GM18507 (cell line): ENCODE measurements at places on chromosomes 5 and 9.

- peak; percentile 67 for DNase-seq
These were observed 38.3 kb downstream of the FAM78A start for GRCh38 chr9:131237931-131238401.

GRCh38 chr9:112380102-112380824, at the start of gene HSDL2:
HSDL2 (plus strand) TSS chr9:112380108; CDS start chr9:112380164, 56 bp downstream.
- no peak for DNase-seq

DNA sequence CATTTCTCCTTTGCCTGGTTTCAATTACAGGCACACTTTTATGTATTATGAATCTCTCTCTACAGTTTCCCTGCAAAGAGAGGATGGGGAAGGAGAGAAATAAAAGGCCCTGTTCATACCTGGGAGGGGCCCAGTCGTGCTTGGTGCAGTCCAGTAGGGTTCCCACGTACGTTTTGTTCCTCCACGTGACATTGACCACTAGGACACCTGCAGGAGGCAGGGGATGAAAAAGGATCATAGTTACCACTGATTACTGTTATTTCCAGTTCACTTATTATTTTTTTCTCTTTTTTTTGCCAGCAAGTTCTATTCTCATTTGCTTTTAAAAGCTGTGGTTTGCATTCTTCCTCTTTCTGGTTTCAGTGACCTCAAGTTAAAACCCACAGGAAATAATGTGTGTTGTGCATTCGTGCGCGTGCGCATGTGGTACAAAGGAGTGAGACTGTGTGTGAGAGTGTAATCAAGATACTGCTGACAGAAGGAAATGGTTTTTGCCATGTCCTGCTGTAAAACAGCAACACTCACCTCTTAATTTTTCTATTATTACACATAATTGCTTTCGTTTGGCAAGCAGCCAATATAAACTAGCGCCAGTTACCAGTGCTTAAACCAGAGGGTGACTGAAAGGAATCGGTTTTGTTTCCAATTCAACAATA, 96.8 kb downstream of the ZNF608 start:
- peak; percentile 71 for DNase-seq

- no peak for DNase-seq
These were observed 12.7 kb downstream of the EEIG1 start for GRCh38 chr9:127968042-127968441.

DNA sequence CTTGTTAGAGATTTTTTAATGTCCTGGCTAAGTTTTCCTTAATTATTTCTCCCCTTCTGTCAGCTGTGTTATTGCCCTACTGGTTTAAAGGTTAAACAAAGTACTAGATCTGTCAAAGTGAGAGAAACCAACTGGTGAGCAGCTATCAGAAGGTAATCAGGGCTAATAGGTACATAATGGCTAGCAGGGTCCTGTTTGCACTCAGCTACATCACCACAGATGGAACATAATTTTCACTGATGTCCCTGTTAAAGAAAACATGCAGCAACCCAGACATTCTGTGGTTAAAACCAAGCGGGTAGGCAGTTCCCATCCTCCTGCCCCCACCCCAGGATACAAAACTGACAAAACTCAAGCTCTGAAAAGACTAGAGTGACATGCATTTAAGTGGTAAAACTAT, 473.9 kb downstream of the NR2F1-AS1 start:
- DNase-seq, result no peak

GRCh38 chr5:14557791-14558415, 23.7 kb upstream of the OTULINL start:
- DNase-seq, result no peak

- DNase-seq, result peak; percentile 35
These were observed 725 bp downstream of the NDUFB6 start for GRCh38 chr9:32571969-32572899.

DNA sequence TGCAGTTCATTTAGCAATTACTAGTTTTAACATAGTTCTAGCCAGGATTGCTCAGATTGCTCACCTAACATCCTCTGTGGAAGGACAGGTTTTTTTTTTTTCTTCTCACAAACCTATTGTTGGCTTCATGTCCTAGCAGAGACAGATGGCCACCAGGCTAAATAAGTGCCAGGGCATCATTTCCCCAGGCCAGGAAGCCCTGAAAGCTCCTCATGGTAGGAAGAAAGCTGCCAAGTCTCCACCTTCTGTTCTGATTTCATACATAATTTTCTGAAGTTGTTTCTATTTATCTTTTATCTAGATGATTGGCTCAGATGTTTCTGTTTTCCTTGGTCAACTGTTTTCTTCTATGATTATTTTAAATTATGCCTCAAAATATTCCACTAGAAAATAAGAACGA, 31.0 kb downstream of the EFCAB9 start:
- no peak for DNase-seq

GRCh38 chr5:16819522-16820167, 116.4 kb downstream of the MYO10 start:
- no peak for DNase-seq

GRCh38 chr5:41414598-41414997, 95.8 kb downstream of the PLCXD3 start:
- DNase-seq, result no peak

DNA sequence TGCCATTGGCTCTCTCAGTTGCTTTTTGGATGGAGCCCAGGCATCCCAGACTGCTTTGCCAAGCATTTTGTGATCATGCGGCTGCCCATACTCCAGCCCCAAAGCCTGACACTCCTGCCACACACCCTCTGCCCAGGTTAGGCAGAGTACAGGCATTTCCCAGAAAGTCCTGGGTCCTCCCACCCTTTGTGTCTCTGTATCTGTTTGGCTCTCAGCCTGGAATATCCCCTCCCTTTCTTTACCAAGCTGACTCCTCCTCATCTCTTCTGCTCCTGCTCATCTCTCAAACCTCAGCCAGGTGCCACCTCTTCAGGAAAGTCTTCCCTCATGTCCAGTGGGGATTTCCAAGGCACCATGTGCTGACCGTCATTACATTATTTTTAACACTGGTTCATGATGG, 14.3 kb upstream of the SH3RF2 start:
- DNase-seq, result no peak

GRCh38 chr9:115254287-115255180, 136.6 kb upstream of the TNC start:
- no peak for DNase-seq

DNA sequence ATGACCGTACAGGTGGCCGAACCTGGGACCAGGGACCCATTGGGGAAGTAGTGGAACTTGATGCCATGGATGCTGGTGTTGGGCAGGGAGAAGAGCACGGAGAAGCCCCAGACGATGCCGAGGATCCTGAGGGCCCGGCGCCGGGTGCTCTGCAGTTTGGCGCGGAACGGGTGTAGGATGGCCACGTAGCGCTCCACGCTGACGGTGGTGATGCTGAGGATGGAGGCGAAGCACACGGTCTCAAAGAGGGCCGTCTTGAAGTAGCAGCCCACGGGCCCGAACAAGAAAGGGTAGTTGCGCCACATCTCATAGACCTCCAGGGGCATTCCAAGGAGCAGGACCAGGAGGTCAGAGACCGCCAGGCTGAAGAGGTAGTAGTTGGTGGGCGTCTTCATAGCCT, 585 bp downstream of the NMUR2 start:
- no peak for DNase-seq

- no peak for DNase-seq
These were observed 87.8 kb downstream of the ZNF618 start for GRCh38 chr9:113963696-113964494.

DNA sequence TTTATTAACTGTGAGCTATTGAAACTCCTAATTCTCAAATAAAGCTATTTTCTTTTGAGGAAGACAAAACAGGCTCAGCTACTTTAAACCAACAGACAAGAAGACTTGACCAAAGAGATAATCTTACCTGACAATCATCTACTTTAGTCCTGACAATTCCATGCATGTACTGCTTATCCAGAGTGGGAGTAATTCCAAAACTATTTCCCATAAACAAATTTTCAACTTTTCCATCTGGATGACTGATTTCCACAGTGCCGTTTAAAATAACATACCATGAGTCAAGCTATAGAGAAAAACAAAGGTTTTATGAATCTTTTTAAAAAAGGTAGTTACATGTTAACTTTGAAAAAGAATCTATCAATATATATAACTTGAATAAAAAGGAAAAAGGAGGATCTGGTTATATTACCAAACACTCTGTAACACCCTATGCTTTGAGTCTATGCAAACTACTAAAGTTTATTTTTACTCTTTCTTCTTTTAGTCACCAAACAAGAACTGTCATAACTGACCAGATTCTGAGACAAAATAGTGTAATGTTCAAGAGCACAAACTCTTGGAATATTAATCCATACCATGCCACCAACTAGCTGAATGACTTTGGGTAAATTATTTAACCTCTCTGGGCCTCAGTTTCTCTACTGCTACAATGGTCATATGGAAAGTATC, 129.7 kb downstream of the RAPGEF6 start:
- DNase-seq, result no peak

- no peak for DNase-seq
These were observed 315.9 kb upstream of the RPS23 start for GRCh38 chr5:82594097-82594496.

GRCh38 chr5:5951953-5952352, 426.4 kb downstream of the MED10 start:
- no peak for DNase-seq

DNA sequence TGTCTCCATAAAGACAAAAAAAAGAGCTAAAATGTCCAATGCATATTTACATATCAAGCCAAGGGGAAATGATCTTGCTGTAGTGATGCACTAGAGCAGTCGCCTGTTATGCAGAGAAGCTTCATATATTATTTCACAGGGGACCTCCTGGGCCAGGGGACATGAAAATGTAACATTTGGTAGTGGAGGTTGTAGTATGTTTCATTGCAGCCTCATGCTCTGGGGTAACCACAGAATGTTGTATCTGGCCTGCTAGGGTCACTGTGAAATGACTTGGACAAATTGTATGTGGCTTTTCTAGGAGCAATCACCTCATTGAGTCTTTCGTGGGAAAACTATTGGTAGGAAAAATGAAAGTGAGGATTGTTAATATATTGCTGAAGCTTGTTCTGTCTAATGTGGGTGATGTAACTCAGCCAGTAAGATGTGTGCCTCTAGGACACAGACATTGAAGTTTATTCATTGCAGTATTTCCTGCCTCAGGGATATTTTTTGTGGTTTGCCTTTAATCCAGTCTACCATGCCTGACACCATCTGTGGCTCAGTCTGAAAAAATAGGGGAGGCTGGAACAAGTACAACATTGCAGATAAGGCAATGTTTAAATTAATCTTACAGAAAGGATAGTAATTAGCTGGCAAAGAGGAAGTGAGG, 430.8 kb upstream of the TNC start:
- DNase-seq, result no peak

DNA sequence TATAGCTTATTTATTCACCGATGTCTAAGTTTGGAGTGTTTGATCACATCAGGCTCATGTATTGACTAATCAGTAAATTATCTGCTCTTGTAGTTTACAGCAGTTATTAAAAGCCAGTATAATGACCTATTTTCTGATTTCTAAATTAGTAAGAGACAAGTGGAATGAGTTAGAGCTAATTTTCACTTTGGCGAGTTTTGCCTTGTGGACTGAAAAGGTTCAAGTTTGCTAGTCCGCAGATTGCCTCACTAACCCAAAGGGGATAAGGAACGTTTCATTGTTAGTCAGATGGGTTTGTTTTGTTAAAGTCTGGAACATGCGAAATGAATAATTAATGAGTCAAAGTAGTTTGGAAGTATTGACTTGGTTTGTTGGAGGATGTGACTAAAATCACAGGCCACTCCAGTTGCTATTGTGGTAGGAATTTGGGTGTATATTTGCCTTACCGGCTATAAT, 40.1 kb downstream of the SMARCA2 start:
- no peak for DNase-seq

DNA sequence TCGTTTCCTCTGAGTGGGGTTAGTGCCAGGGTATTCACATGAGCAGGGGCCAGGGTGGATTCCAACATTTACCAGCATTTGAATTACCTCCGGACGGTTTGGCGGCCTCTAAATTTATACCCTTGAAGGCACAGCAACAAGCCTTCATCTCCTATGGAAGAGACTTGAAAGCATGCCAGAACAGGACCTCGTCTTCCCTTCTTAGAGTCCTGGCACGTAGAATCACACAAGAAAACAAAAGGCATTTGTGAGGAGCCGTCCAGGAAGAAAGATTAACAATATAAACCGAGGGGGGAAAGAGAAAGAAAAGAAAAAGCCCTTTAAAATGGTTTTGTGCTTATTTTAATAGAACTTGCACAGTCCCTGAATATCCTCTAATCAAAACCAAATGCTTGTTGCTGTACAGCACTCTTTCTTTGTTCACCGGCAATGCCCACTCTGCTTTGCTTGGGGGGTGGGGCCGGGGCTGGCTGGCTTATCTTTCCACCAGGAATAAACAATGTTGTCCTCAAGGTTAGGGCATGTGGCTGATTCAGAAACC, 575.8 kb upstream of the ZNF462 start:
- no peak for DNase-seq

DNA sequence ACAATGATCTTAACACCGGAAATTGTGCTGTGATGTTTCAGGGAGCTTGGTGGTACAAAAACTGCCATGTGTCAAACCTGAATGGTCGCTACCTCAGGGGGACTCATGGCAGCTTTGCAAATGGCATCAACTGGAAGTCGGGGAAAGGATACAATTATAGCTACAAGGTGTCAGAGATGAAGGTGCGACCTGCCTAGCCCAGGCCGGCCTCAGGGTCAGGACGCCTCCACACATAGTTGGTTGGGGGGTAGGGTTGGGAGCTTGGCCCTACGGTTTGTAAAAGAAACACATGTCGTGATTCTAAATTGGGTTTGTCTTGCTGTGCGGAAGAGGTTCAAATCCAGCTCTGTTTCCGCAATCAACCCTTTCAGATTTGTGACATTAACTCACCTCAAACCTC, 6.6 kb downstream of the FCN2 start:
- no peak for DNase-seq

- no peak for DNase-seq
These were observed 128.9 kb downstream of the STARD4 start for GRCh38 chr5:111383288-111383970.

DNA sequence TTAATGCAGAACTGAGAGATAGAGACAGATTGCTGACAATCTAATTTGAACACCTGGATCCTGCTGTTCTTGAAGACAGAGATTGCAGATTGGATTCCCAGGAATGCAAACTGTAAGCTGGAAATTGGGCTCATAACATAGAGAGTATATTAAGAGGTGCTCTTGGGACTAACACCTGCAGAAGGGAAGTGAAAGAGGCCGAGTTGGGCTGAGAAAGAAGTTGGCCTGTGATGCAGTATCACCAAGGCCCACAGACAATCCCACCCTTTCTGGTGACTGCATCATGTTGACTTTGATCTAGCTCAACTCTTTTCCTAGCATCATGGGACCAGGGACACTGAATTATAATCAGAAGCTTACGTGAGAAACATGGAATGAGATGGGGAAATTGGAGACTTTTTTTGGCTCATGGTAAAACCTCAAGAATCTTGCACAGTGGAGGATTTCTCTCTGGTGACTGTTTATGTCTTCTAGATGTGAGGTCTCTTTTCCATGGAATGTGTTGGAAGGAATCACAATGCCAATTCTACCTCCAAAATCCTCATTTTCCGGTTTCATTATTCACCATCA, 36.5 kb upstream of the NUDT12 start:
- no peak for DNase-seq

GRCh38 chr9:126836216-126836615, 24.2 kb upstream of the ZBTB34 start:
- no peak for DNase-seq
